Right cardiac atrium (tissue), 5 donors: ENCODE measurements at places on chromosomes 13 and 19.

DNA sequence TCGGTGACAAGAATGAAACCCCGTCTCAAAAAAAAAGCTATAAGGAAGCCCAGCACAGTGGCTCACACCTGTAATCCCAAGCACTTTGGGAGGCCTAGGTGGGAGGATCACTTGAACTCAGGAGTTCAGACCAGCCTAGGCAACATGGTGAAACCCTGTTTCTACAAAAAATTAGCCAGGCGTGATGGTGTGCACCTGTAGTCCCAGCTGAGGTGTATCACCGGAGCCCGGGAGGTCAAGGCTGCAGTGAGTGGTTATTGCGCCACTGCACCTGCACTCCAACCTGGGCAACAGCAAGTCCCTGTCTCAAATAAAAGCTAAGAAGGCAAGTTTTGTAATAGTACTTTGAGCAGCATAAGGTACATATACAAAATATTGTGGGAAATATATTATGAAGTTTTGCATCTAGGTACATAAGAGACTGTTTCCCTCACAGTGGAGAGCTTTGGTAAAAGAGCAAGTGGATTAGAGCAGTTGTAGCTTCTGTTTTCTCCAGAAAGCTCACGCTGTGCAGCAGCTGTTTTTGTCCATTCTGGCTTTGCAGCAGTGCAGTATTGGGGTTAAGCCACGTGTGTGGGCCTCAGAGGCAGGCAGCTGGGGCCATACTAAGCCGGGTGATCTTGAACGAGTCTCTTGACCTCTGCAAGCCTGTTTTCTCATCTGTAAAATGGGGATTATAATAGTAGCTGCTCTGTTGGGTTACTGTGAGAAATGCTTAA lies 35.4 kb downstream of the ARHGAP35 start:
- DNase-seq = no peak

DNA sequence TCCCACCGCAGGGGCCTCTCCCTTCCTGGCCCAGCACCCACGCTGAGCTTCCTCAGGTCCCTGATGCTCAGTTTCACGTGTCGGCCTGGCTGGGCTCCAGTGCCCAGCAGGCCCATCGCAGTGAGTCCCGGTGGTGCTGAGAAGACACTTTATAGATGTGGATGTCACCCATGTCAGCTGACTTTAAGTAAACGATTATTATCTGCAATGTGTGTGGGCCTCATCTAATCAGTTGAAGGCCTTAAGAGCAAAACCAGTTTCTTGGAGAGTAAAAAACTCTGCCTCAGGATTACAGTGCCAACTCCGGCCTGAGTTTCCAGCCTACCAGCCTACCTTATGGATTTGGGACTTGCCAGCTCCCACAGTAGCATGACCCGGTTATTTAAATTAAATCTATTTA lies 17.3 kb upstream of the SMIM17 start:
- no peak for DNase-seq

- DNase-seq = peak; percentile 79
Measured at GRCh38 chr13:24050292-24050711, 110.2 kb upstream of the SPATA13 start.

GRCh38 chr13:21550918-21551317 lies 53.1 kb downstream of the MICU2 start:
- no peak for DNase-seq

DNA sequence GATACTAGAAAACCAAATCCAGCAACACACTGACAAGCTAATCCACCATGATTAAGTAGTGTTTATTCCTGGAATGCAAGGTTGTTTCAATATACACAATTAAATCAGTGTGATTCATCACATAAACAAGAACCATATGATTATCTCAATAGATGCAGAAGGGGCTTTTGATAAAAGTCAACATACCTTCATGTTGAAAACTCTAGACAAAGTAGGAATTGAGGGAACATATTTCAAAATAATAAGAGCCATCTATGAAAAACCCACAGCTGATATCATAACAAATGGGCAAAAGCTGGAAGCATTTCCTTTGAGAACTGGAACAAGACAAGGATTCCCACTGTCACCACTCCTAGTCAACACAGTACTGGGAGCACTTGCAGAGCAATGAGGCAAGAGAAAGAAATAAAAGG lies 213.6 kb upstream of the CSNK1A1L start:
- DNase-seq = no peak

DNA sequence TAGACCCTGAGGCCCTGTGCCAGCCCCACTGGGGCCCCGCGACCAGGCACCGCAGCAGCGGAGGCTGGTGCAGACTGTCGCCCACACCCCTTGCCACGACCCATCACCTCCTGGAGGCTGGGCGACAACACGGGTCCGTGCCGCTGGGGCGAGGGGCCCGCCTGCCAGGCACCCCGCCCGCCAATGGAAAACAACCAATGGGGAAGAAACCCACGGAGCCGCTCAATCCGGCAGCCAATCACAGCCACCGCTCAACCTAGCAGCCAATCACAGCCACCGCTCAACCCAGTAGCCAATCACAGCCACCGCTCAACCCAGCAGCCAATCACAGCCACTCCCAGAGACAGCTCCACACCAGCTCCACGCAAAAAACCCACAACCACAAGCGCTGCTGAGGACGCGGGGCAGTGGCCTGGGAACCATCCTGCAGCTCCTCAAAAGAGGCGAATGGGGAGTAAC lies 29.7 kb downstream of the GPX4 start:
- peak; percentile 69 for DNase-seq

DNA sequence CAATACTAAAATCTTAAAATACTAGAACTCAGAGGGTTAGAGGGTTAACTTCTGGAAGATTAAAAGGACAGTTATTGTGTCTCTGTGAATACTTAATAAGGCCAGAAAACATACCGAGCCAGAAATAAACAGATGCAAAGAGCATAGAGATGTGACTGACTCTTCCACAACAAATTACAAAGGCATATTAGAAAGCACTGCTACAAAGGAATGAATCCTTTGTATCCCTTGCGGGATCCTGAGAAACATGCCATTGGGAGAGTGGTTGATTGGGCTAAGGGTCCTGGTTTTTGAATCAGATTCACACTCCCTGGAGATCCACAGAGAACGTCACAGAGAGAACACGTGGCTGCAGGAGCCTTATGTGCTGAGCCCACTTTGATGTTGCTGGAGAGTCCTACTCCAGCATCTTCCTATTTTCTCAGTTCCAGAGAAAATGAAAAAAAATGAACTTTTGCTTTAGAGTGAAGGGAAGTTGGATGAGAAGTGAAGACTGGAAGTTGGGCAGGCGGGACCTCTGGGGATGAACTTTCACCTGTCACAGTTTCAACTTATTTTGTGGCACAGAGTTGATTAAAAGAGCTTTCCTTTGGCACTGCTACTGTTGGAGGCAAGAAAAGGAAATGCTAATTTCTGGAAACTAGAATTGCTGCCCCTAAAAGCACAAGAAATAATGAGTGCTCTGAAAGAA lies 309.9 kb downstream of the DCT start:
- DNase-seq = no peak
